ENCODE measurements at places on chromosomes 11 and 22. TPM values are rescaled to one million over a fixed set of nuclear protein-coding genes. Genes with fewer than 3 reads are reported as not detected.

ASRGL1 gene
- 0.28 TPM for total RNA-seq

PSMA1 gene
- 175 TPM for total RNA-seq

CLMP gene
- 324 TPM for total RNA-seq

APOBEC3A gene
- not detected for total RNA-seq

ACR gene
- not detected for total RNA-seq
